HS-5 (cell line): ENCODE measurements at places on chromosomes 6 and 20.
A peak's percentile ranks its signal among the peaks of the same experiment; 100 is the strongest.

DNA sequence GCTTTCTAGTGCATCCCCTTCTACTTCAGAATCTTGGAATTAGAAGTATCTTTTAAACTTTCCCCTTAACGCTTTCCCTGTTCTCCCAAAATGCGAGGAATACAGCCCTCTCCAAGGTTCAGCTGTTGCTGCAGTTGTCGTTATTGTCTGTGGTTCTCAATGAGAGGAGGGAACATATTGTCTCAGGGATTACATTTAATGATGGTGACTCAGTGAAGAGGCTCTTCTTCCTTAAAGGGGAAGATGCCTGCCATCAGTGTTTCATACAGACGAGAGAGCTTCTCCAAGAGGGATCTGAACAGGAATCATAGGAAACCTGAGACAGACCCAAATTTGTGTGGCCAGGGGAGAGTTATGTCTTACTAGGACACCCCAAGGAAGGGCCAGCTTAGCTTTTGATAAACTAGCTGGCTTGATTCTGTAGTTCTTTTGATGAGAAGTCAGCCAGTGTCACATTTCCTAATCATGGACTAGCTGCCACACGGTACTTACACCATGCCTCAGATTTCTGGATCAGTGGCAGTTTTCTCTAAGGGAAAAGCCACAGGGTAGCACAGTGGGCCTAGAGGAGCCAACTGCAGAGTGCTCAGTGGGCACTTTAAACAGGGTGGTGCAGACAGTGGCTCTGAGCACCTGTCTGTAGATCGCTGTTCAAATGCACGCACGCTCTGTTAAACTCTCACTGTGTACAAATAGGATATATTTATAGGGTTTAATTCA, 59.7 kb upstream of the TMEM181 start:
- no peak for DNase-seq

GRCh38 chr20:57435498-57436222, 44.5 kb downstream of the RBM38 start:
- DNase-seq = no peak

GRCh38 chr6:131955876-131956275, 4.7 kb upstream of the CCN2 start:
- DNase-seq = no peak

GRCh38 chr6:79602859-79603258, 28.3 kb upstream of the SH3BGRL2 start:
- no peak for DNase-seq

- no peak for DNase-seq
Measured at GRCh38 chr20:952196-952795, 36.2 kb upstream of the ANGPT4 start.

DNA sequence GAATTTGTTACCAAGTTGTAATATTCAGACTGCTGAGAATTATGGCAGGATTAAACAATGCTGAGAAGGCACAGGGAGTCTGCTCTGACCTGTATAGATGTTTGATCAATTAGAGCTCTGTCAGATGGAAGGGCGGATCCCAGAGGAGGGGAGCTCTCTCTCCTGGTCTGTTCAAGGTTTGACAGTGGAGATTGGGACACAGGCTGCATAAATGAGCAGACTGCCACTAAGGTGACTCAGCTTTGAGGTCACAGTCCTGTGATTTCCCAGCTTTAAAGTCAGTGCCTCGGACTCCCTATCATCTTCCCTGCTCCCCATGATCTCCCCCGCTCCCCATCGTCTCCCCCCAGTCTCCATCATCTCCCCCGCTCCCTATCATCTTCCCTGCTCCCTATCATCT, 59.2 kb upstream of the SLC22A23 start:
- DNase-seq = no peak

DNA sequence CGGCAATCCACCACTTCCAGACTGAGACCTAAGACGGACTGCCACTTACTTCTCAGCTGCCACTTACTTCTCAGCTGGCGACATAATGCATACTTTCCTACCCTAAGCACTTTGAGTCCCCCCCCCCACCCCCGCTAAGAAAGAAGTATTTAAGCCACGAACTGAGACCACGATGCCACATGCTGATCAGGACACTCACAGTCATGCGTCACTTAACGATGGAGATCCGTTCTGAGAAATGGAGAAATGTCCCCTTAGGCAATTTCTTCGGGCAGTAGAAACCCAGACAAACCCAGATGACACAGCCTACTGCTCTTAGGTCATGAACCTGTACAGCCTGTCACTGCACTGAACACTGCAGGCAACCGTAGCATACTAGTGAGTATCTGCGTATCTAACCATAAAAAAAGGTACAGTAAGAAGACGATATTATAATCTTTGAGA, 690 bp downstream of the IFNGR1 start:
- no peak for DNase-seq

DNA sequence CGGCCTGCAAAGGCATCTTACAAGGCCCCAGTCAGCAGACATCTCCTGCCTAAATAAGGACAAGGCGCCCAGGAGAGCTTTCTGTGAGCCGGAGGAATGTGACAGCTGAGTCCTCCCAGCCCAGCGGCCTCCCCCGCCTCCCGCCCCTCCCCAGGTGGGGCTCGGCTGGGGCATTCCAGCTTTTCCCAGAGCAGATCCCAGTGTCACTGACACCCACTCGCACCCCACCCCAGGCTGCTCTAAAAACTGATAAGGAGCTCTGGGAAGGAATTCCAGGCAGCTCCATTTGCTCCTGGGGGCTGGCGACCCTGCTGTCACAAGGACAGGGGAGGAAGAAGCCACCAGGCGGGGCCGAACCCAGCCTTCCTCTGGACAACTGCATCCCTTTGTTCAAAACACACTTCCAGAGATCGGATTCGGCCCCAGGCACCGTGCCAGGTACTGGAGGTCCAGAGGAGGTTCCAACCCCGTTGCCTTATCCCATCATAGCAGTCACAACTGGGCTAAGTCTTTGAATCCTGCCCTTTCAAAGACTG, 49.7 kb downstream of the JPH2 start:
- no peak for DNase-seq

DNA sequence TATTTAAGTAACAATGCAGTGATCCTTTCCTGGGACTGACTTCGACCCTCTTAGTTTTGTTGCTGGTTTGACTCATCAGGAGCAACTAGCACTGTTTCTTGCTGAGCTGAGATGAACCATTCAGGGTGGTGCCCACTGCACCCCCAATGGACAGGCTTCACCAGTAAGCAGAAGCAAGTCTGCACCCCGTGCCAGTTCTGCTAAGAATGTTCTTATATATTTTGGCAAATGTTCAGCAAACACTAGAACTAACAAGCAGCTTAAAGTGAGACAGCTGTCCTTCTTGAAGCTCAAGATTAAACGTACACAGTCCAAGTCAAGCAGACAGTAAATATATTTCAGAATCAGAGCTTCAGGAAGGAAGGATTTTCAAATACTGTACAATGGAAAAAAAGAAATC, 561.3 kb upstream of the CDH4 start:
- DNase-seq = no peak

- no peak for DNase-seq
Measured at GRCh38 chr6:84061613-84062398, 28.2 kb downstream of the MRAP2 start.

DNA sequence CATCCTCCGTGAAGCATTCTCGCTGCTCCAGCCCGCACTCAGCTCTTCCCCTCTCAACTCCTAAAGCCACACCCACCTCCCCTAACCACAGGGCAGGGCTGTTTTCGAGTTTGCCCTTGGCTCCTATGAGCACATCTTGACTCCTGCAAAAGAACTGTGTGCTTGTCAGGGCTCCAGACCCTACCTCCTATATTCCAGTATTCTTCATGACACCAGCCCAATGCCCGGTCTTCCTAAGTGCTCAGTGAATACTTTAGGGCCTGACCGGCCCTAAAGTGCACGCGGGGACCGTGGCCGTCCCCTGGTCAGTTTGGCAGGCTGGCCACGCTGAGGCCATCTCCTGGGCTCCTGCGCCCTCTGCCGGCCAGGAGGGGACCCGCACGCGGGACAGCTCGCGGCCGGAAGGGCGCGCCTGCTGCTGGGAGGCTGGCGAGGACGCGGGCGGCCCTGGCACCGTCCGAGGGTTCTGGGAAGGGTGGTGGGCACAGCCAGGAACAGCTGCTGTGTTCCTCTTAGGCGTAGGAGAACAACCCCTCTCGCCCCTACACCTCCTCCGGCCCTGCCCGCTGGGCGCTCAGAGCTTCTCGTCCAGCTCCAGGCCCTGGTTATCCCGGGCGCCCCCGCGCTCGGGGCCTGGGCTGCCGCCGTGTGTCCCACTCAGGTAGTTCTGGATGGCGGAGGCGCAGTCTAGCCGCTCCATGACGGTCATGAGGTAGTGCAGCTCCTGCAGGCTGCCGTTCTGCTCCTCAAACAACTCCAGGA, 11.0 kb downstream of the UNC5CL start:
- DNase-seq = peak; percentile 36

- DNase-seq = no peak
Measured at GRCh38 chr20:58481481-58482021, 33.6 kb downstream of the APCDD1L start.

- DNase-seq = no peak
Measured at GRCh38 chr6:89527634-89528033, 94.7 kb downstream of the ANKRD6 start.

- no peak for DNase-seq
Measured at GRCh38 chr6:2179950-2180349, 65.5 kb downstream of the GMDS start.

DNA sequence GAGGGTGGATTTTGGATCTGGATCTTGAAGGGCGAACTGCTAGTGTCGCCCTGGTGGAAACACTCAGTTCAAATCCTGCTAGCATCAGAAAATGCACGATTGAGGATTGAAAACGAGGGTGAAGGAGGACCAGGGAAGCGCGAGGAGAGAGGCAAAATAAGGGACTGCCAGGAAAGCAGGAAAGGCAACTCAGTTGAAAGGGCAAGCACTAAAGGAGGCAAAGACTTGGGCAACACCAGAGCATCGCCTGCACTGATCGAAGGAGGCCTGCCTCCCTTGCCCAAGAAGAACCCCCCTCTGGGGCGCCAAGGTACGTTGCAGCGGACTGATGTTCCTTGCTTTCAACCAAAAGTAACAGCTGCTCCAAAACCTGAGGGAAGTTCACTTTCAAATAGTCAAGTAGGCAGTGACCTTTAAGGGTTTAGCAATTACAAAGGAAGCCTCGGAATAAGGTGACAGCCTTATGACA, 308 bp upstream of the COL21A1 start:
- DNase-seq = no peak

GRCh38 chr20:63703976-63704748, 3.6 kb downstream of the ARFRP1 start:
- no peak for DNase-seq

DNA sequence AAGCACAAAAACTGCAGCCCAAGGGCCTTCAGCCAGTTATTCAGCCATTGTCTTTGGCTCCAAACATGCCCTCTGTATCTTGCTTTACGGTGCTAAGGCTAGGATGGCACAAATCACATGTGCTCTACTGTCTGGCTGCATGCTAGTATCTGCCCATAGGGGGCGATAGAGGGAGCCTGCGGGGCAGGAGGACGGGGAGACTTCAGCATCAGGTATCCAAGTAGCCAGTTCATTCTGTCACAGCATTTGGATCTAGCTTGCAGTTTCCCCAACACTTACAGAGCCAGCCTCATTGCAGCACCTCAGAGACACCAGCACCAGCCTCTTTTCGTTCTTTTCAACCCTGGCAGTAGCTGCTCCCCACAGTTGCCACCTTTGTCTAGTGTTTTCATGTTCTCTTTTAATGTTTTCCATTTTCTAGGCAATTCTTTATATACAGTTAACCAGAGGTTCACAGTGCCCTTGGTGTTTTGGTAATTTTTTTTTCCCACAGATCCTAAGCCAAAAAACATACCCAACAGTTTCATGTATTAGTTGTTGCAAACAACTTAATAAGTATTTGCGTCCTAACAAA, 705.9 kb downstream of the PTPRT start:
- DNase-seq = no peak

- no peak for DNase-seq
Measured at GRCh38 chr6:141133346-141133745, 999.4 kb upstream of the GJE1 start.

DNA sequence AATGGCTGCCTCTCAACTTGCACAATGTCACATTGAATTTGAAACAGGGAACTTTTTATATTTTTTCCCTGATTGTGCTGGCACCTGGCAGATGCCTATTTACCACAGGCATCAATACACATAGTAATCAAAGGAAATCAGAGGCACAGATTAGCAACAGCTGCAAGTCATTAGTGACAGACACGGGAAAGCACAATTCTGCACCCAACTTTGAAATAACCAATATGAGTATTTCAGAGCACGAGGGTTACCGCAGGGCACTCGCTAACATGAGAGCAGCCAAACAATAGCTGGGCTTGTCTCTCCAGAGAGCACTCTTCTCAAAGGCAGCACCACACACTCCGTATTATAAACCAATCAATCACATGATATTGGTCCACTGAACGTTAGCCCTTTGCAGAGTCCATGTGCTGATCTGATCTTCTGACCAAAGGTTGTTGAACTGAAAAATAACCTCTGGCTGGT, 149.5 kb downstream of the RNF144B start:
- DNase-seq = no peak
